ENCODE measurements at places on chromosomes 7 and 10.

DNA sequence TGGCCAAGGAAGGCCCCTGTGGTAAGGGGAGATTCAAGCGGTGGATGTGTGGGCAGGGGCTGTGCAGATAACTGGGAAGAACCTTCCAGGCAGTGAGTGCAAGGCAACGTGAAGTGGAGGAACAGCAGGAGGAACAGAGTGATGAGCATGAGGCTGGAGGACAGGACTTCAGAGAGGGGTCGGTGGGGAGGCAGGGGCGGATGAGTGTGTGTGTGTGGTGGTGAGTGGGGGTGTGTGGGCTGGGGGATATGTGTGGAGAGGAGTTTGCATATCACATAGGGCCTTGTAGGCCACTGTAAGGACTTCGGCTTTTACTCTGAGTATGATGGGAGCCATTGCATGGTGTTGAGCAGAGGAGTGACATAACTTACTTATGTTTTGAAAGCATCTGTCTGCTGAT is 73.8 kb downstream of the SYPL1 start:
- DNase-seq = no peak

DNA sequence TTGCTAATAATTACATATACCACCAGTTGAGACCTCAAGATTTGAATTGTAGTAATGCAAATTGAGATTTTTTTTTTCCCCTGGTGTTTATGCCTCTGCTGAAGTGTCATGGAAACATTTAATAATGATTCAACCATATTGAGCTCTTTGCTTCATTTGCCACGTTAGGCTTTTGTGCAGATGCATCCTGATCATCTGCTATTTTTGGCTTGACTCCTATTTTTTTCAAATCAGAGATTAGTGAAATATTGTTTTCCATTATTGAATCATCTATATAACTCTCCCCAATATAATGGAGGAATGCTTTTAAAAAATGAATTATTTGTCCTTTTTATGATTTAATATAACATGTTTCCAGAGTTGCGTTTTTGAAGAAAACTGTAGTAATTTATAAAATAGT is 115.1 kb downstream of the SRI start:
- DNase-seq = no peak

DNA sequence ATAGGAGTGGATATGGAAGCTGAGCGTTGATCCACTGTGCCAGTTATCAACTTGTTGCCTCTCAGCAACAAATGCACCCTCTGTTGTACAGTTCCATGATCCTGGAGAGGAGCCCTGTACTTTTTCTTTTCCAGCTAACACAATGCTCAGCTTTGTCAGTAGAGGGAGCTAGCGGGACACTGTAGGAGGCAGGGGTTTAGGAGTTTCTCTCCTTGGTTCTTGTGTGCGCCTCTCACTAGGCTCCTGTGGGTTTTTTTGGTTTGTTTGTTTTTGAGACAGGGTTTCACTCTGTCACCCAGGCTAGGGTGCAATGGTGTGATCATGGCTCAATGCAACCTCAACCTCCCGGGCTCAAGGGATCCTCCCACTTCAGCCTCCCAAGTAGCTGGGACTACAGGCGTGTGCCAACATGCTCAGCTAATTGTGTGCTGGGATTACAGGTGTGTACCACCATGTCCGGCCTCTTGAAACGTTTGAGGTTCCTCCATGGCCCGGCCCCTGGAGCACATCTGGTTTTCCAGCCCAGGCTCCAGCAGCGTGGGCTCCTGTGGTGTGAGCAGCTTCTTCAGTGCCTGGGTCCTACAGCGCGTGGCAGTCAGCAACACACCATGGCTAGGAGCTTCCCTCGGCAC is 12.0 kb upstream of the MARVELD1 start:
- DNase-seq = peak; percentile 60

DNA sequence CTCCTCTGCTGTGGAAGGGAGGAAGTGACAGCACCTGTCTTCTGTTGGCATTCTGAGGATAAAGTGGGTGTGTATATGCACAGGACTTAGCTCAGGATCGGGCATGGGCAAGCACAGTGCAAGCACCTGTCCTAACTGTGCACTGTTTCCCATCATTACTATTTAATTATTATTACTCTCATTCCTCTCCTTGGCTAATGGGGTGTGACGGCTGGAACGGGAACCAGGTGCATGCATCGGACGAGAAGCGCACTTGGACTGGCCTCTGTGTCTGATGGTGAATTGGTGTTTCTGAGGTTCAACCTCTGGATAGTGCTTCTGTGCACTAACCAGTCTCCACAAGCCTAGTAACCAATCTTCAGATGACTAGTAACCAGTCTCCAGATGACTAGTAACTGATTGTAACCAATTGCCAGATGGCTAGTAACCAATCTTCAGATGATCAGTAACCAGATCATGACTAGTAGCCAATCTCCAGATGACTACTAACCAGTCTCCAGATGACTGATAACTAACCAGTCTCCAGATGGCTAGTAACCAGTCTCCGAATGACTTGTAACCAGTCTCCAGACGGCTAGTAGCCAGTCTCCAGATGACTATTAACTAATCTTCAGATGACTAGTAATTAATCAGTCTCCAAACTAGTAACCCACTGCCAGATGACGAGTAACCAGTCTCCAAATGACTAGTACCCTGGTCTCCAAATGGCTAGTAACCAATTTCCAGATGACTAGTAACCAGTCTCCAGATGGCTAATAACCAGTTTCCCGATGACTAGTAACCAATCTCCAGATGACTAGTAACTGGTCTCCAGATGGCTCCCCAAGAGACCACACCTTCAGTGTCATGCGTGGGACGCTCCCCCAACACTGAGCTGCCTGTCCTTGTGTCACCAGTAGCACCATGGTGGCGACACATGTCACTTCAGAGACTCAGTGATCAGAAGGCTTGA is 85.8 kb downstream of the PAXIP1 start:
- DNase-seq = no peak

- no peak for DNase-seq
Observed at GRCh38 chr10:116815641-116816415, 33.5 kb upstream of the ENO4 start.

GRCh38 chr7:140544388-140544826 is 65.1 kb upstream of the MKRN1 start:
- DNase-seq = no peak

DNA sequence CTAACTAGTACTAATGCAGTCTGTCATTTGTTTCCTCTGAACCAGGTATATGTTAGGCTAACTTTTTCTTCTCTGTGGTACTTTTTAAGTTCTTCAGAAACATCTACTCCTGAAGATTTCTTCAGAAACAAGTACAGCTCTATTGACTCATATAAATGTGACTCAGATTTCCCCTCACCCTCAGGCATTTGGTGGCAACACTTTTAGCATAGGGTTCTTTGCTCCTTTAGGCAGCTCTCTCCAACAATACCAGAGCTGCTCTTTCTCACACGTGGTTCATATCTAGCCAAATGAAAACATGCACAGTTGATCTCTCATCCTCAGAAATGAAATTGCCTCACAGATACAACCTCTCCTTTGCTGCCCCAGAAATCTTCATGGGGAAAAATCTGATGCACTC is 939.8 kb downstream of the SORCS1 start:
- no peak for DNase-seq

DNA sequence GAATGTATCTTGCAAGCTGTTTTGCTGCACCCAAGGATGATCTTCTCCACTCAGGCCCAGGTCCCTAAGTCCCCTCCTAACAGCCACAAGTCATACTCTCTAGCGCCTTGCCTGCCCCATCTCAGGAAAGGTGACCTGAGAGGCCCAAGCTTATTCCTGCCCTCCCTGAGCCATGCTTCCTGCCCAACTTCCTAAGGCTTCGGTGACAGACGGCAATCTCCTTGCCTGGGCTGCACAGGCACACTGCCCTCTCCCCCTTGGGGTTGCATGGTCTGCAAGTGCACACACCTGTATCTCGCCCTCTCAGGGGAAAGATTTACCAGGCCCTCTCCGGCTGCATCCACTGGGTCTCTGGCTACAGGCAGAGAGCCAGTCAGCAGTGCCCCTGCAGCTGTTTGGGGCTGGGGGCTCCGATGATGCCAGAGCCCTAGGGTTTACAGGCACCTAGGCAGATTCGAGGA is 771 bp upstream of the ADIRF start:
- no peak for DNase-seq

- DNase-seq = no peak
Observed at GRCh38 chr10:31557854-31558253, 238.8 kb downstream of the ZEB1 start.

DNA sequence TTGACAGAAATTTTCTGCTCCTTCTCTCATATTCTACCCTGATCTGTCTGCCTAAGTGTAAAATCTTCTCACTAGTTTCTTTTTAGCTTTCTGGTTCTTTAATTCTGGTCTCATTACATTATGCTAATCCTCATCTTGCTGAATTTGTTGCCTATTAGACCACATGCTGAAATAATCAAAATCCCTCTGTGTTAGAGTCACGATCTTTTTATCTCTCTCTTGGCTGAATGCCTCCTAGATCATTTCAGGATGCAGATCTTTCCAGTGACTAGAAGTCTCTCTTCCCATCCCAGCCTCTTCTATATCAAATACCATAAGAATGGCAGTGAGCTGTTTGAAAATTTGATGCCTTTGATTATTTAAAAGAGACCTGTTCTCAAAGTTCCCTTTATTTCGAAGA is 661.9 kb downstream of the SORCS1 start:
- DNase-seq = no peak

DNA sequence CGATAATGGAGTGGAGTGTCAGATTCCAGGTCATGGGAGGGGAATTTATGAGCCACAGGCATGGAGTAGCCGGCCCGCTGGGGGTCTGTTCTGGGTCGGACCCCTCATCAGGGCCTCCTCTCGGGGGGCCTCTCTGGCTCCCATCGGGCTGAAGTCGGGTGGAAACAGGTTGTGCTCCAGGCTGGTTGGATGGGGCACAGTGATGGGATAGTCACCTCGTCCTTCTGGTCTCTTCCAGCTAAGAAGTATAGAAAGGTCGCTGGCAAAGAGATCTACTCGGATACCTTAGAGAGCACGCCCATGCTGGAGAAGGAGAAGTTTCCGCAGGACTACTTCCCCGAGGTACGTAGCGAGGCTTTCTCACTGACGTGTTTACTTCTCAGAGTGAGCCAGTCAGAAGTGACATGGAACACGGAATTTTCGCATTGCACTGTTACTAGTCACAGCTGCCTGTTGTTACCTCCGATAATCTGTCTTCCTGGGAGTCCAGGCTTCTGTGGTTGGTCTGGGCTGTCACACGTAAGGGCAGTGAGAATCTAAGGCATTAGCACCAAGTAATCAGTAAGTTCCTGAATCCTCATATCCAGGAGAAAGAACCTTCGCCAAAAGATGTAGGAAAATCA is 88.3 kb downstream of the NKX6-2 start:
- DNase-seq = no peak

DNA sequence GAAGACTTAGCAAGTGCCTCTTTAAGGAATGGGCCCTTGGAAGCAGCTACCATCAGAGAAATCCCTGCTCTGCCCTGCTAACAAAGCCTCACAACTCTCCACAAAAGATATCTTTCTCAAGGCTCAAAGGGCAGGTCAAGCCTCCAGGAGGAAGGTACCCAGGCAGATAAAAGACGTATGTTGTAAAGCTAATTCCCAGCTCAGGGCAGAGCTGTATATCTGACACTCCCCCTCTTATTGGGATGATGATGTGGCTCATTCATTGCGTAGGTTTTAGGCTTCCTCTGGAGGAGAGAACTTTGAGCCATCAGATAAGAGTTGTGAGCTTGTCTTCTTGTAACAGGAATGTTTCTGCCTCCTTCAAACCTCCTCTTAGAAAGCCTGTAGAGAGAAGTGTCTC is 145.4 kb downstream of the CALN1 start:
- no peak for DNase-seq

GRCh38 chr10:23384364-23384763 is 39.8 kb upstream of the C10orf67 start:
- DNase-seq = no peak

DNA sequence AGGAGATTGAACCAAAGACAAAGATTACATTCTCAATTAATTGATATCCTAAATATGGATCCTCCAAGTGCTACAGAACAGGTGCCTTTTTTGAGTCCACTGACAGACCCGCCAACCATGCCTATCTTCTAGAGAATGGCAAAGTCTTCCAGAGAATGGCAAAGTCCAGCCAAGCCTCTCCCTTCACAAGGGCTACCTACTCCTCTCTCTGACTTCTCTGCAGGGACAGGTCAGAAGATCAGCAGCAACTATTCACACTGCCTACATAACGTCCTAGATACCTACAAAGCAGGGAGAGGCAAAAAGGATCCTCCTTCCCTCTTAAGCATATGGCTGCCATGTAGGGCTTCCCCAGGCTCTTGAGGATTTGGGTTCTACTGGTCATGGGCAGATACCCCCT is 12.4 kb downstream of the UBE2H start:
- no peak for DNase-seq

- DNase-seq = no peak
Observed at GRCh38 chr10:43390759-43391158, 18.2 kb downstream of the HNRNPF start.

GRCh38 chr7:1705856-1706255 is 35.8 kb downstream of the ELFN1 start:
- DNase-seq = no peak

DNA sequence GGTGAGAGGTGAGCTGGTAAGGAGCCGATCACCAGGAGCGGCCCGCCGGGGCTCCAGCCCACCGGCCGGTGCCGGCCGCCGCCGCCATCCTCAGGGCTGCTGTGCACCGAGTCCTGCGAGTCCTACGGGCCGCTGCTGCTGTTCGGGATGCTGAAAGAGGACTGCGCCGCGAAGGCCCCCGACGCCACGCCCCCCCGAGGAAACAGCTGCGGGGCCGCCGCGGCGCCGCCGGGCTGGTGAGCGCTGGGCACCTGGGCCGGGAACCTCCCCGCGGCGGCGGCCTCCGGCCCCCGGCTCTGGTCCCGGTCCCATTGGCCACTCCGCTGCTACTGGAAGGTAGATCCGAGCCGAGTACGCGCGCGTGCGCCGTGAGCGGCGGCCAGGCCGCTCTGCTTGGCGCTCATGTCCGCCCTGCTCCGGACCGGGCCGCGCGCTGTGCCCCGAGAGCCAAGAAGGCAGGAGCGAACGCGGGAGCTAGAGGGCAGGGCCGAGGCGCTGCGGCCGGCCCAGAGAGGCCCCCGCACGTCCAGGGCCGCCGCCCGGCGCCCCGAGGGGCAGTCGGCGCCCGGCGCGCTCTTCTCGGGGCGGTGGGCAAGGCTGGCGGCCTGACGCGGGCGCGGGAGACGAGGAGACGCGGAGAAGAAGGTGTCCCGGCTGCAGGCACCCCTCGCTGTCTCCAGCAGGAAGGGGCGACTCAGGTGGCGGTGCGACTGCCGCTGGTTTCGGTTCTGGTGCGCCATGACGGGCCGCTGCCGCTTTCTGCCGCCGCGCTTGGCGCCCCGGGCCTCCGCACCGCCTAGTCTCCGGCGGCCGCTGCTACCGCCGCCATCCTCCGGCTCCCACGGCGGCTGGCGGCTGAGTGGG is 121.3 kb upstream of the WIPF3 start:
- DNase-seq = peak; percentile 68

GRCh38 chr10:105121743-105122142 is 480.7 kb downstream of the SORCS3 start:
- no peak for DNase-seq

Data from NCI-H1092 treated with DMSO at 0.1 percent for 48 hours (cell line).